ENCODE measurements at places on chromosomes 6 and 20.

DNA sequence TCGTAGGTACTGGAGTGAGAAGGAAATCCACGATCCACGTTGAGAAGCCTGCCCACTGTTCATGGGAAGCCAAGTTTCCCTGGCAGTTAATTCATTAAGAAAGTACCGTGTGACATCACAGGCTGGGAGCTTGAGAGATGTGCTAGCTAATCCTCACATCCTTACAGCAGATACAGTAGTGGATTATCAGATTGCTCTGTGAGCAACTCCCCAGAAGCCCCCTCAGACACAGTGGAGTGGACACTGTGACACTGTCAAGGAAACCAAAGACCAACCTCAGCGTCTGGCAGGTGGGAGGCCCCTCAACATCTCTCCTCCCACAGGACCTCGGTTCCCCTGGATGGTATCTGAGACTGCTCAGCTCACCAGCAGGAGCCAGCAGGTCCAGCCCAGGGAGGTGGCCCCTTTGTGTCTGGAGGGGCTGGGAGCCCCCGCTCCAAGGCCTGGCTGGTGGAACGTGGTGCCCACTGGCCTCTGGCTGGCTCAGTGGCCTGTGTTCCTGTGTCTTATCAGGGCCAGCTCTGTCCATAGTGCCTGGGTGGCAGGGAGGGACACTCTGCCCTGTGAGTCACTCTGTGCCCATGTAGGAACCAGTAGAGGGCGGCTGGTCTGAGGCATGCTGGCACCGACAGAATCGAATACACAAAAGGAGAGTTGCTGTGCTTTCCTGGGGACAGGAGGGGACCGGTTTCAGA is 7.2 kb downstream of the PYGB start:
- no peak for DNase-seq

GRCh38 chr6:138278326-138278725 is 60.0 kb upstream of the PBOV1 start:
- DNase-seq, result peak; percentile 43

GRCh38 chr6:41176189-41176588 is 13.3 kb upstream of the TREM2 start:
- DNase-seq, result no peak

GRCh38 chr20:2292416-2293110 is 3.2 kb upstream of the TGM3 start:
- DNase-seq, result peak; percentile 24

DNA sequence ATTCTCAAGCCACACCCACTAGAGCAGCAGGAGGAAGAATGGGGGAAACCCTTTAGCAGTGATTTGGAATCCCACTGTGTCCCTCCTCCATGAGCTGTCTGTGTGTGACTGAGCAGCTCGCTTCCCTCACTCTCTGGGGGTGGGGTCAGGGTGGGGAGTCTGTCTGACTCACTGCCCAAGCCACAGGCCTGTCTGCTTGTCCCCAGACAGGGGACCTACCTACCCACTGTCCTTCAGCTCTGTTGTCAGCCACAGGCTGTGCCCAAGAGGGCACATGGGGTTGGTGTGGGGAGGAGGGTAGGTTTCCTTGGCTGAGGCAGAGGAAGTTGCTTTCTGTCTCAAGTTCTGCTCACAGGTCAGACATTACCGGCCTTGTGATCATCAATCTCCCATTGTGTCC is 127.0 kb downstream of the MAFB start:
- no peak for DNase-seq

DNA sequence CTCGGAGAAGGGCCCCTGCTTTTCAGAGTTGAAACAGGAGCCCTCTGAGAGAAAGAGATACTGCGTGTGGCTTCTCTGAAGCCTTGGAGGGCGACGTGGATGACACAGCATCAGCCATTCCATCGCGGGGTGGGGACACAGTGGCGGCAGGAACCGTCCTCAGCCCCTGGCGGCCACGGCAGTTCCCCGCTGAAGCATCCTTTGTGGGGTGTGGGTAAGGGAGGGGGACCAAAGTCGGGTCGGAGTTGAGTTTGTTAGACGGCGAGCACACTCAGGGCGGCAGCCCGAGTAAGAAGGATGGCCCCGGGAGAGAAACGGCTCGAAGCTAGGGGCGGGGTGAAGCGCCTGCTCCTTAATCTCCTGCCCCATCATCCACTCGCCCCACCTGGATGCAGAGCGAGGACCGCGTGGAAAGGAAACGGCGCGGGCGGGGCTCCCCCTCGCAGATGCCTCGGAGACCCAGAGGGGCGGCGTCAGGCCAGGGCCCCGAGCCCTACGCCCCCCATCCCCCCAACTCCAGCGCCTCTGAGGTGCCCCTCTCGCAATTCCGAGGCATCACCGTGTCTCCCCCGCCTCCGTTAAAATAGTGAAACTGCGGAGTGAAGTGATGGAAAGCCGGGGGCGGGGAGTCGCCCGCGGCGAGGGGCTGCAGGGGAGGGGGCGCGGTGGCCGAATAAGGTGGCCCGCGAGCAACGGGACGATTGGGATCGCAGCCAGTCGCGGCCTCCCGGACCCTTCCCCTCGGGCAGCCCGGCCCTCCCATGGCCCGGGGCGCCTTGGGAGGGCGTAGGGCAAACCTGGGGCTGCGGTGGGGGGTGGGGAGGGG is 796 bp upstream of the RREB1 start:
- peak; percentile 62 for DNase-seq

DNA sequence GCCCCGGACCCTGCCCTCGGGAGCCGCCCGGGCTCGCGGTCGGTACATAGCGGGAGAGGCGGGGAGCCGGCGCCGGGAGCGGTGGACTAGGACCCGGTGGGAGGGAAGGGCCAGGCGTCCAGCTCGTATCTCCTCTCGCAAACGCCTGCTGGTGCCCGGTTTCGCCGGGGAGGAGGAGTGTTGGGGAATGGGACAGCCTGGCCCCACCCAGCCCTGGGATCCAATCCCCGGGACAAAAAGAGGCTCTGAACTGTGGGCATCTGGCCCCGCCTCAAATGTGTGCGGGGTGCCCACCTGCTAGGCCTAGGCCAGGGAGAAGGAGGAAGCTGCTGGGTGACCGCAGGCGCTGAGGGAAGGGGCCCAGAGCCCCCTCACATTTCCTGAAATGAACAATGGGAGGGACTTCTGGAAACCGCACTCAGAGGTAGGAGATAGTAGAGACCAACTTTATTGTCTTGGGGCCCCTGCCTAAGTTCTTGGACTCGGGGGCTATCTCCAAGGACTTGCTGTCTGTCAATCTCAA is at the start of gene KCNK17:
TSS of gene KCNK17 (minus strand) at position 147 of the 523 bp plus-strand sequence. CDS start at position 48, 99 bp downstream.
- DNase-seq, result no peak
